ENCODE measurements at places on chromosomes 2 and 18.

- DNase-seq: no peak
These were observed 5.0 kb upstream of the MYL12B start for GRCh38 chr18:3256693-3257626.

- DNase-seq: no peak
These were observed 8.9 kb downstream of the CCL20 start for GRCh38 chr2:227822416-227823003.

GRCh38 chr2:217740178-217740577, 262.6 kb downstream of the TNS1 start:
- no peak for DNase-seq

DNA sequence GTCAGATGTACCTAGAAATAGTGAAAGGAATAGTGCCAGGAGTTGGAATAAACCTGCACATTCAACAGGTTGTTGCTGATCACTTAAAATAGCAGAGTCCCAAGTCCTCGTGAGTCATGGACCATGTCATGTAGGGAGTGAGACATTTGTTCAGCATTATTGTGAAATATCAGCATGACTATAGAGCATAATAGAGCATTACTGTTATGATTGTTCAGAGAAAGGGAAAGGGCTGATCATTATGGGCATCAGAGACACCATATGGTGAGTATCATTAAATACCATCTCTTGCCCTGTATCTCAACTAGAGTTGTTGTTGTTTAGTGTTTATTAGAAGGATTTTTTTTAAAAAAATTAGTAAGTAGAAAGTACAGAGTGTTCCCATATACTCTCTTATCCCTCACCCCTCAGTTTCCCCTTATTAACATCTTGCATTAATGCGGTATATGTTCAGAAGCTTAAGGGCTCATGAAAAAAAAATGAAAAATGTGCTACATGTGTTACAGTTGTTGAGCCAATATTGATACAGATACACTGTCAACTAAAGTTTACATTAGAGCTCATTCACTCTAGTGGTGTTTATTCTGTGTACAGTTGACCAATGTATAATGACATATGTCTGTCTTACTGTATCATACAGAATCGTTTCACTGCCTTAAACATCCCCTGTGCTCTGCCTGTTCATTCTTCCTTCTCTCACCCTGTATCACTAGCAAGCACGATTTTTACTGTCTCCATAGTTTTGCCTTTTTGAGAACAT, 5.7 kb downstream of the ELAC1 start:
- no peak for DNase-seq

- no peak for DNase-seq
These were observed 18.7 kb downstream of the FHOD3 start for GRCh38 chr18:36316246-36316645.

- no peak for DNase-seq
These were observed 138.6 kb upstream of the GLI2 start for GRCh38 chr2:120596990-120597594.

DNA sequence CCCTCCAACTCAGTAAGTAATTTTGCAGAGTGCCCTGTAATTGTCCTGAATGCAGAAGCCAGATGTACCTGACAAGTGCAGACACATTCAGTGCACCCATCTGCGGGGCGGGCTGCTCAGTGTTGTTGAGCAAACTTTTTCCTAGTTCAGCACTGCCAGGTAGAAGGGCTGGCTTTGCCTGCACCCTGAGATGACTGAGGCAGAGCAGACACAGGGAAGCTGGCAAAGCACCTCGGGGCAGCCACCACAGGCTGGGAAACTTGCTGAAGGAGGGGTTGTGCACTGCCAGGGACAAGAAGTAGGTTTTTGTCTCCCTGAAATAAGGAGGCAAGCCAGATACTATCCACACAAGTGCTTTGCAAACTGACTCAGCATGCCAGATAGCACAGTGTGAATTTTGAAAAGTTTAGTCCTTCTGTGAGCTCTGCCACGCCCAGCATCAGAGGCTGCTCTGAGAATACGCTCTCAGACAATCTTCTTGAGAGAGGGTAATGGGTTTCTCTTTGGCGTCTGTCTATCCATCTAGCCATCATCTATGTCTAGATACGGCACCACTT, 62.3 kb downstream of the SOWAHC start:
- no peak for DNase-seq

- DNase-seq: no peak
These were observed 2.8 kb downstream of the TMEM177 start for GRCh38 chr2:119681868-119682220.

DNA sequence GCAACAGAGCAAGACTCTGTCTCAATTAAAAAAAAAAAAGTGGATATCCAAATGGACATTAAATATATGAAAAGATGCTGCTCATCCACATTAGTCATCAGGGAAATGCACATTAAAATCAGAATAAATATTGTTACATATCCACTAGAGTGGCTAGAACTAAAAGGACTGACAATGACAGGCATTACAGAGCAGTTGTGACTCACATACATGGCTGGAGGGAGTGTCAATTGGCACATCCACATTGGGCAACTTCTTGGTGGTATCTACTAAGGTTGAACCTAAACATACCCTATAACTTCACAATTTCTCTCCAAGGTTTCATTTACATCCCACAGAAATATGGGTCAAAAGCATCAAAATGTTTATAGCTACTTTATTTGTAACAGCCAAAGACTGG, 14.0 kb upstream of the DNER start:
- no peak for DNase-seq

DNA sequence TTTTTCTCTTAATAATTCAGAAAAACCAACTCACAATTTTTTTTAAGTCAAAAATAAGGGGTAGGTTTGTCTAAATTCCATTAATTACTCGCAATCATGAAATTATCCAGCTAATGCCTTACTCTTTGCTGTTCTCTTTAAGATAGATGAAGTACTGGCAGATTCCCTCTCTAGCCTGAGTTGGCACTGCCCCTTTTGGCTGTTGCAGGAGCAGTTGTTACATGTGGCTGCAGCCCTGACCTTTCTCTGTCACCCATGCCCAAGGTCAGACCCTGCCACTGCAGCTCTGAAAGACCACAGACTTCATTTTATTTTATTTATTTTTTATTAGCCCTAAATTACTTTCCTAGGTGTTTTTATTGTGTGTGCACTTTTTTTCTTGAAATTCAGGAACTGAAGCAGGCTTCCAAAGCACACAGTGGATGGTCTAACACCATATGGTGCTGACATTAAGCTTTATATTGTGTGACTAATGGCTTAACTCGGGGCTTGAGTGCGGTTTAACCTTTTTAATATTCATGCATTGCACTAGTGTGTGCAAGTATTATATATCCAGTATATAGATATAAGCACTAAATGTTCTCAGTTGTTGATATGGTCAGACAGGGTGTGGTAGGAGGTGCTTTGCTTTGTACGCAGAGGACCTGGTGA, 313.0 kb downstream of the CDH2 start:
- no peak for DNase-seq

DNA sequence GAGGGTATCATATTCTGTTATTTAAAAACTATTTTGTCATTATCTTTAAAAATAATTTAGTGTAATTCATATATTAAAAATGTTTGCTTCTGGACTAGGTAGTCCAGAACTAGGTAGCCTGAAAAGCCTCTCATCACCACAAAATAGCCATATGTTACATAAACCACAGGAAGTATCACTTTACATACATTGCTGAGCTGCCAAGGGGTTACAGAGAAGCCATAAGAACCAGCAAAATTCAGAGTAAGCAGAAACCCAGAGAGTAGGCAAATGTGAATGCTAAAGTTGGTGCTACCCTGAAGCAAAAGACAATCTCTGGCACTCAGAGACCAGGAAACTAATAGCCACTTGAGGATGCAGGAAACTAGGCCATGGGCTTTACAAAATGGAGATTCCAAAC, 60.9 kb downstream of the LOXHD1 start:
- DNase-seq: no peak

DNA sequence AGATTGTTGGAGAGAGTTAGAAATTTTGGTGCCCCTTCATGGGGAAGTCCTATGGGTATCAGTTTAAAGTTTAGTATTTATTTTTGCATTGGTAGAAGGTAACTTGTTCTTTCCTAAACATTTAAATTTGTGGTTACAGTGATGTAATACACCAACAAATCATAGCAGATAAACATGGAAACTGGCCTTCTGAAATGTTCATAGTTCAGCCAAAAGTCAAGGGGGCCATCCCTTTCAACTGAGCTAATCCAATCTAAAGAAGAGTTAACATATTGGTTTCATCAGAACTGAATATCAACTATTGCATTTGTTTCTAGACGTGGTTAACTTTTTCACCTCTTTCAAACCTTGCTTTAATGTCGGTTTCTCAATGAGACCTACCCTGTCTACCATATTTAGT, 46.3 kb downstream of the PPP1R1C start:
- no peak for DNase-seq

DNA sequence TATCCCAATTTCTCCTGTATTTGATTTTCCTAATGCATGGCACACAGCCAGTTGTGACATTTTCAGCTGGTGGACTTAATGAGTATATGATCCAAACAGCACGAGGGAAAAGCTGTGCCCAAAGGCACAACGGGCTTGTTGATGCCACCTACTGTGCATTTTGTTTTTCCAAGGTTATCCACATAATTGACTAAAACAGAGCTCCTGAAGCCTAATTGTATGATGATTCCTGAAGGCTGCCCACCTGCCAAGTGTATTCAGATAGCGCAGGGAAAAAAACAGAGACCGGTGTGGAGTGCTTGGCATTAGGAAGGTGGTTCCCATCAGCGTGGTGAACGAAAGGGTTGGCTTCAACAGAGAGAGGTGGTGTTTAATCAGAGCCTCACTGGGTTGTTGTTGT, 14.9 kb downstream of the RBMS1 start:
- no peak for DNase-seq
